Thyroid gland (tissue), 4 donors: ENCODE measurements at places on chromosomes 4 and X.
A peak's percentile ranks its signal among the peaks of the same experiment; 100 is the strongest.

GRCh38 chrX:46325312-46325877, 219.8 kb downstream of the ZNF674 start:
- peak; percentile 77 for DNase-seq

GRCh38 chr4:144681806-144682205, 35.9 kb downstream of the HHIP start:
- no peak for DNase-seq

DNA sequence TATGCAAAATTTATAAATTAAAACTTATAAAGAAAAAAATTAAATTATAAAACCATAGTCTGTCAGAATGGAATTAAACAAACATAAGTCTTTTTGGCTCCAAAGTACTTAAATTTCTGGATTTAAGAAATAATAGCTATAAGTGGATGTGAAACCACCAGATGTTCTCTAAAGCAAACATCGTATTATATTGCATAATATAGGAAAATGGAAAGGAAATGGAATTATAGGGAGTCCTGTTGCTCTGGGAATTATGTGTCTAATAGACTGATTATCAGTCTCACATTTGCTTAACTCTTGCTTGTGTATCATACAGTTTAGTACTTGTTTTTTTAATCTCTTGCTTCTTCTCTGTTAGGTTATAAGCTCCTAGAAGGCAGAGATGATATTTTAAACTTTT, 819.2 kb downstream of the RAPGEF2 start:
- DNase-seq = no peak

DNA sequence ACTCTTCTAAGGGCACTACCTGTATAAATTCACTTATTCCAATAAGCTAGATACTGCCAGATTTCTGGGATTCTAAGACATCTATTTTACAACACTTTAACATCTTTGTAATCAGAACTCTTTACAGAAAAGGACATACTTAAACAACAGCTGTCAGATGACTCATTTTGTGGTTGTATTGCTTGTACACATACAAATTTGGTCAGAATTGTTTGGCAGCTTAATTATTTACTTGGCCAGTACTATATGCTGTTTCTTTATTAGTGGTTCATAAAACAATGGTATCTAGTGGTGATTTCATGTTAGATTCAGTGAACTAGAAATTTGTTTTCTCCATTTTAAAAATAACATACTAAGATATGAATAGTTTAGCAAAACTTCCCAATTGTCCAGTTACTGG, 27.2 kb downstream of the PALLD start:
- DNase-seq = no peak

- DNase-seq = no peak
Measured at GRCh38 chrX:39442332-39442731, 641.1 kb downstream of the MID1IP1 start.

DNA sequence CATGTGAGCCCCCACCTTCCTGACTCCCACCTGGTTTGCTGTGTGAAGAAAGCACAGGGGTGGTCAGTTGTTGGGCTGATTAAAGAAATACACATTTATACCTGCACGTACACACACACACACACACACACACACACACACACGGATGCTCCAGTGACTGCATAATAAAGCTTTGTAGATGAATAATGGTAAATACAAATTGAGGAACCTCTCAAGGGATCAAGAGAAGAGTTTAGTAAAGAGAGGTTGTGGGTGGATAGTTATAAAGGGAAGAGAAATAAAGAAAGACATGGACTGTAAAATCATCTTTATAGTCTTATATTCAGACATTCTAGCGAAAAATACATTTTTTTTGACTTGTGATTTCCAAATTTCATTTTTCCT, 144.1 kb downstream of the MGST2 start:
- DNase-seq = no peak

- peak; percentile 16 for DNase-seq
Measured at GRCh38 chr4:139740121-139740520, 74.5 kb downstream of the MGST2 start.

DNA sequence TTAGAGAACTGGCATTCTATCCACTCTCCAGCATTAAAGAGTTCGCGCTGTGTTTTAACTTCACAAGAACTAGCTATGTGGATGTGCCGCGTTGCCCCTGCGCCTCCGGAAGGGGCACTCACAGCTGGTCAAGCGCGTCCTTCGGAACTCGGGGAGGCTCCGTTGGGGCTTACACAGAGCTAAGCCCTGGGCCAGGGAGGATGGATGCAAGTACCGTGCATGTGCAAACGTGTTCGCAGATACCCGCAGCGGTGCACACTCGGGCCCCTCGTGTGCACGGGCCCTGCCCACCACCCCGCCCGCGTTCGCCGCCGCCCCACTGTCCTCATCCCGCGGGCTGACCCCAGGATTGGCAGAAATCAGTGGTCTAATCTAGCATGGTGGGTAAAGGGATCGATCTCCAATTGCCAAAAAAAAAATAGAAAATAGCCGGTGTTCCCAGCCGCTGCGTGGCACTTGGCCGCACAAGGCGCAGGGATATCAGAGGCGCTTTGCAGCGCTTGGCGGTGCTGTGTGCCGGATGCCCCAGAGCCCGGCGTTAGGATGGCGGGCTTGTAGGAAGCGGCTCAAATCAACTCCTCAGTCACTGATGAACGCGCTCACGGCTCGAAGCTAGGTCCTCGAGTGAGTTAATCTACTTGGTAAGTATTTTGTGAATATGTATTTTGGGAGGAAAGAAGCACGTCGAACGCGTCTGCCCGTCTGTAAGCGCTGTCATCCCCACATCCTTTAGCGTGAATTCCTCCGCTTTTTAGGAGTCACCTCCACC, 989 bp upstream of the PCDH10 start:
- peak; percentile 17 for DNase-seq

DNA sequence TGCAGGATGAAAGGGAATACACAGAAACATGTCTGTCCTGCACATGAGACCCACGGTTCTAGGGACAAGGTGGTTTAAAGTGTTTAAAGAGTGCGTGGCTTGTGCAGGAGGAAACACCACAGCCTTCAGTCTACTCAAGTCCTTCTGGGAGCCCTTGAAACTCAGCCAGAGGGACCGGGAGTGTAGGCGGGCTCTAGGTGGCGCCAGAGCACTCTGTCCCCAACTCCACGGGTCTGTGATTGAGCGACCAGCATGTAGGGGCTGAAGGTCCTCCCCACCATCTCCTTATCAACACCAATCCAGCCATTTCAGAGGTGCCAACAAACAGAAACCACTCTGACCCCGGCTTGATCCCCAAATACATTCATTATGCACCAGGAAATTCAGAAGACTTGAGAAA, 82.0 kb upstream of the CLDN34 start:
- DNase-seq = peak; percentile 51

DNA sequence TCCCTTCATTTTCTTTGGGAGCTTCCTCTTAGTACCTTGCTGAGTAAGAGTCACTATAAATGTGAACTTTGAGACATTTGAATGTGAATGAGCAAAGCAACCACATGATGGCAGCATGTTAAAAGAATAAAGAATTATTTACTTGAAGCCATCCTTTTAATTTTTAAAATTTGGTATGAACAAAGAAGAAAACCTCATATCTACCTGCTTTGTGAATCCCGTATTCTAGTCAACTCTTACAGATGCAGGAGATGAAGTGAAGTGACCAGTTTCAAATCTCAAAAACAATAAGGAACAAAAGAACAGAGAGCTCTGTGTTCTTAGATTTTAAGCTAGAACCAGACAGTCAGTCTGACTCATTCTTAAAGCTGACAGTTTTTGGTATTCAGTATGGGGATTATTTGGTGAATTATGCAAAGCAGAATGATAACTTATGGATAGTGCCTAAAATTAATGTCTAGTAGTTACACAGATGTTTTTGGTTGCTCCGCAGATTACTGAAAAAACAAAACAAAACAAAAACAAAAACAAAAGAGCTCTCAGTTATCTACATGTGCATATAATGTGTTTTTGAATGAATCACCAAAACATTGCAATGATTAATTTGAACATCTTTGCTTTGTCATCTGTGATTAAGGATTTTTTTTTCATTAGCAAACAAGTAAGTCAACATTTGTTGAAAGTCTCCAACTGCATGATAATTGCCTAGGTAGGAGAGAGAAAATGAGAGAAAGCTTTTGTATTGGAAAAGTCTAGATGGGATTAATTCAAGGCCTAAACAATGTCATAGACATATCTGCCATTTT, 48.2 kb upstream of the H2AZ1 start:
- DNase-seq = no peak

DNA sequence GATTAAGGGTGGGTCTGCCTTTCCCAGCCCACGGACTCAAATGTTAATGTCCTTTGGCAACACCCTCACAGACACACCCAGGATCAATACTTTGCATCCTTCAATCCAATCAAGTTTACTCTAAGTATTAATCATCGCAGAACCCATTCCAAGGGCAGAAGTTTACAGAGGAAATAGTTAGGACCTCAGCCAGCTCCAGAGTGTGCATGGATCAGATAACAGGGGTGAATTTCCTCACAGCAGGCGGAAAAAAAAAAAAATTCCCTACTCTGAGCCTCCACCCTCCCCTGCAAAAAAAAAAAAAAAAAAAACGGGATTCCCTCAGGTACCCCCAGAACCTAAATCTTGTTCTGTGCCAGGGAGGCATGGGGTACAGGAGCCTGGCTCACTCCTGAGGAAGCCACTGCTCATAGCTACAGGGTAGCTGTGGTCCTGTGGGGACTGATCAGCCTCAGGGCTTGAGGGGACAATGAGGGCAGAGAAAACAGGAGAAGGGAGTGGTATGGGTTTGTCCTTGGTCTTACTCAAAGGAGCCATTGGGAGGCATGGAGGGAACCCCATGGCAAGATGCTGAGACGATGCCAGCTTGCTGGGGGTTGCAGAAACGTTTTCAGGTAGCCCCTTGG, 113.0 kb downstream of the DHRSX start:
- DNase-seq = no peak

DNA sequence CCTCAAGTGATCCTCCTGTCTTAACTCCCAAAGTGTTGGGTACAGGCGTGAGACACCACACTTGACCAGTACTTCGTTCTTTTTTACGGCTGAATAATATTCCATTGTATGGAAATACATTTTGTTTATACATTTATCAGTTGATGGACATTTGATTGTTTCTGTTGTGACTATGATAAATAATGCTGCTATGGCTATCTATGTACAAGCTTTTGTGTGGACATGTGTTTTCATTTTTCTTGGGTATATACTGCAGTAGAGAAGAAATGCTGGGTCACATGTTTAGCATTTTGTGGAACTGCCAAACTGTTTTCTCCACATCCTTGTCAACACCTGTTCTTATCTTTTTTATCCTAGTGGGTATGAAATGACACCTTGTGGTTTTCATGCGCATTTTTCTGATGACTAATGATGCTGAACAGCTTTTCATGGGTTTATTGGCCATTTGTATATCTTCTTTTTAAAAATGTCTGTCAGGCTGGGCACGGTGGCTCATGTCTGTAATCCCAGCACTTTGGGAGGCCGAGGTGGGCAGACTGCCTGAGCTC, 37.3 kb downstream of the SAT1 start:
- DNase-seq = no peak

GRCh38 chr4:148151806-148152205, 290.4 kb downstream of the NR3C2 start:
- DNase-seq = no peak

- no peak for DNase-seq
Measured at GRCh38 chr4:23728971-23729370, 160.9 kb downstream of the PPARGC1A start.

- no peak for DNase-seq
Measured at GRCh38 chr4:127601029-127601428, 31.7 kb upstream of the INTU start.
